Renal cortical epithelial cell (primary cell): ENCODE measurements at places on chromosomes 3 and 15.

DNA sequence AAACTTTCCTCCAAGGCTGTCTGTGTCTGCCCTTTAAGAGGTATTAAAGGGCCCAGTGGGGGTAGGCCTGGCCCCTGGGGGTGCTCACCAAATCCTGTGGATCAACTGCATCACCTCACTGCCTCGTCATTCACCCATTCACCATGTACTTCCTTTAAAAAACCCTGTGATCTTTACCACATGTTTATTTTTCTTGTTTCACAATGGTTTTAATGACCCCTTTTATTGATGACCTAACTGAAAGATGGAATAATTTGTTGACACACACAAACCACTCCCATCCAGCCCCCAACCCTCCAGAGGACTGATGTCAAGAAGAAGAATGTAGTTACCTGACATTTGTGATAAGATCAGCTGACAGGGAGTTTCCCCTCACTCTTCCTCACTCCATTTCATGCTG, 40.8 kb downstream of the KCNAB1 start:
- DNase-seq = peak; percentile 81

DNA sequence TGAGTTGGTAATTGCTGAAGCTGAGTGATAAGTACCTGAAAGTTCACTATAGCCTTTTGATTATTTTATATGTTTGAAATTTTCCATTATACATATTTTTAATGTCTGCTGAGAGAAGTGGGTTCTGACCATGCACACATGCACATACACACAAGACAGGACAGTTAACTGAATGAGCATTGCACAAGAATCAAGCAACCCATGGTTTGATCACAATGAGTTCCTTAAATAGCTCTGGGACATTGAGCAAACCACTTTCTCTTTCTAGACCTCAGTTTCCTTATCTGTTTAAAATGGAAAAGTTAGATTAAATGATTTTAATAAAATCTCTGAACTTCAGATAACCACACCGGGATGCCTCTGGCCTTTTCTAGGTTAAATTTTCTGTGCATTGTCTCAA, 26.7 kb downstream of the SNTN start:
- DNase-seq = peak; percentile 23

GRCh38 chr15:87573039-87573438, 683.5 kb downstream of the NTRK3 start:
- no peak for DNase-seq

GRCh38 chr3:147655236-147655635, 246.1 kb downstream of the ZIC1 start:
- peak; percentile 4 for DNase-seq

DNA sequence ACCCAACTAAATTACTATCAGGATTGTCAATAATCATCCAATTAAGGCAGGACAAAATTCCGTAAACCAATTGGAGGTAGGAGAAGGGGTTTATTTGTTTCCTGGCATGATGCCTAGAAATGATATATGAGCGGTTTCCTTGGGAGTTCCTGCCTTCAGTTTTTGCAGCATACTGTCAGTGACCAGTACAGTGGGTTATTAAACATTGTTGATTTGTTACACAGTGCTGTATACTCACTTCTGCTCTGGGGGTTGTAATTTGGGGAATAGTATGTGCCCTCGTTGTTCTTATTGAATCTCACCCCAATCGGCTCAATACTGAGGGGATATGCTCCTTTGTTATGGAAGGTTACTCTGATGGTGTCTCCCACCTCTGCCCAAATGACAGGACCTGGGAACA, 22.2 kb downstream of the CP start:
- no peak for DNase-seq

GRCh38 chr3:48194446-48195071, 6.3 kb upstream of the CDC25A start:
- peak; percentile 53 for DNase-seq

GRCh38 chr3:61908382-61908781, 347.0 kb downstream of the PTPRG start:
- DNase-seq = peak; percentile 73

GRCh38 chr15:70376031-70376928, 278.6 kb upstream of the TLE3 start:
- DNase-seq = no peak

GRCh38 chr3:194540274-194540905, 53.6 kb upstream of the ATP13A3 start:
- DNase-seq = no peak

GRCh38 chr3:50862221-50862620, 187.5 kb downstream of the DOCK3 start:
- DNase-seq = no peak

DNA sequence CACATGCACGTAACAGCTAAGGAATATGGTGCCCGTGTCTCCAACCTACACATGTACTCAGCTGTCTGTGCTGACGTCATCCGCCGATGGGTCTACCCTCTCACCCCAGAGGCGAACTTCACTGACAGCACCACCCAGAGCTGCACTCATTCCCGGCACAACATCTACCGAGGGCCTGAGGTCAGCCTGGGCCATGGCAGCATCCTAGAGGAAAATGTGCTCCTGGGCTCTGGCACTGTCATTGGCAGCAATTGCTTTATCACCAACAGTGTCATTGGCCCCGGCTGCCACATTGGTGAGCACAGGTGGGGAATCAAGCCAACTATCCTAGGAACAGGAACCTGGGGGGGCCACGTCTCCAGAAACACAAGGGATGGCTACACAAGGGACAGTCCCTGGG, 5.3 kb downstream of the EIF2B5 start:
- DNase-seq = no peak

DNA sequence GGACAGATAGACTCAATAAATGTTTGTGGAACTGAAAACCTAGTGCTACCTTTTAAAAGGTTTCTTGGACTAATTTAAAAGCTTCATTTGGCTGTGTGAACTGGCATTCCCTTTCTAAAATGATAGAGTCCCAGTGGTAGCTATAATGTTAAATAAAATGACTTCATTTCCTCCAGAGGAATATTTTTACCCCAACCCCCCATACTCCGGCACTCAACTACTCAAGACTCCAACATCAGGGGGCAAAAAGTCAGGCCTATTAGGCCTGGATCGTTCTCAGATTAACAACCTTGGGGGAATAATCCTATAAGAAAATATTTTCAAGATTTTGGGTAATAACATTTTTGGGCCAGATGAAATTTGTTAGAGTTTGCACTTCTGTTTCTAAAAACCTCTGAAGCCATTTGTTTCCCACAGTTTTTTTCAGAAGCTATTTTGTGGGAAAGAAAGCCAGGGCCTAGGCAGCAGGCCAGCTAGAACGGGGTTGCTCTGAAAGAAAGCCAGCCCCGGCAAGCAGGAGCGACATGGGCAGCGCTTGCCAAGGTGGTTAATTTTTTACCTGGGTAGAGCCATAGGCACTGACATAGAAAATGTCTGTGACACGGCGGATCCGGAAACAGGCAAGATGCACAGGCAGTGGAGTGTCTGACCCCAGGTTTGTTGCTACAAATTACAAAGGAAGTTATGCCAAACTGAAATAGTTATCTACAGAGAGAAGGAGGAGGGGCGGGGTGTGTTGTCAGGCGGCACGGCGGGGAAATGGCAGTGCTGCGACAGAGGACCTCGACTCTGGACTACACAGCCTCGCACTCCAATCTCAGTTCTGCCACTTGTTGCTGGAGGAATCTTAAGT, 84.6 kb downstream of the MAGI1 start:
- DNase-seq = peak; percentile 88

DNA sequence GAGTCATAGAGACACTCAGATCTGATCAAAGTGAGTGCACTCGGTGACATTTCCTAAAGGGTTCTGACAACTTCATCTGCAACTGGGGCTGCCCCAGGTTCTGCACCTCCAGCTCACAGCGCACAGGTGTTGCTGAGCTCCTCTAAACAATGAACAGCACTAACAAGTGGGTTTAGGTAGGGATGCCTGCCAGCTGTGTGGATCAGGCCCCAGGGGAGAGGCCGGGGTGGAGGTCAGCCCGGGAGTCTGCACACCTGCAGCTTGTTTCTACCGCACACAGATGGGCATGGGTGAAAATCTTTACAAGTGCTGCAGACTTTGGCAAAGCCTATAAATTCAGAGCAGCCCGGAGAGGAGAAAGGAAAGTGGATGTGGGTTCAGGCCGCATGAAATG, 355 bp downstream of the FBXW12 start:
- no peak for DNase-seq

DNA sequence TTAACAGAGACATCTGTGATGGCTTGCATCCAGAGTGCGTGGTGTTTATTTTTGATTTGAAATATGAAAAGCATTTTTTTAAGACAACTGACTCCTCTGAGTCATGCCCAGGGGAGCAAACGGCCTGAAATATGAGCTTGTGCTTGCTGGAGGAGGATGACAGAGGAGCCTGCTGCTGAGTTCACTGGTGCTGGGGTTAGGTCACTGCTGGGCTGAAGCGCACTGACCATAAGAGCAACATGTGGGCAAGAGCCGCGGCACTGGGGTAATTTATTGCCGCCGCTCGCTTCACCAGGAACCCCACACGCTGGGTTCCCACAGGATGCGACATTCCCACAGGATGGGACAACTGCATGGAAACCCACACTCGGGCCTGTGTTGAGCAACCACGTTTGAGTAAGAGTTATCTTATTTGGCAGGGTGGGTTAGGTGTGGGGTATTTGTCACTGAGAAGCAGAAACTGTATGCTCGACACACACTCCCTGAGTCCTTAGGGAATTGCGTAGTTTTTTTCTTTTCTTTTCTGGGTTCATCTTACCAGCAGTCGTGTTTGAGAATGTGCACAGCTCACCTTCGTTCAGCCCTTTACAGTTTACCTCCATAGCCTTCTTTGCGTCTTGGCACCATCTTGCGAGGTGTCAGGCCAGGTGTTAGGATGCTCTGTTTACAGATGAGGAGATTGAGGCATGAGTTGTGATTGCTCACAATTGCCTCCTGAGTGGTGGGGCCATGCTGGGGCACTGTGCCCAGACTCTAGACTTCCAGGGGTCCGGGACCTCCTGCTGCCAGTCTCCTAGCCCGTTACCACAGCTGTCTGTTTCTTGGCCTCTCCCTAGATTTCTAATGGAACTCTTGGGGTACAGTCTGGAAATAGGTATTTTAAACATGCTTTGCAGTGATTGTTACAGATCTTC, 60.4 kb downstream of the SMAD3 start:
- peak; percentile 76 for DNase-seq

DNA sequence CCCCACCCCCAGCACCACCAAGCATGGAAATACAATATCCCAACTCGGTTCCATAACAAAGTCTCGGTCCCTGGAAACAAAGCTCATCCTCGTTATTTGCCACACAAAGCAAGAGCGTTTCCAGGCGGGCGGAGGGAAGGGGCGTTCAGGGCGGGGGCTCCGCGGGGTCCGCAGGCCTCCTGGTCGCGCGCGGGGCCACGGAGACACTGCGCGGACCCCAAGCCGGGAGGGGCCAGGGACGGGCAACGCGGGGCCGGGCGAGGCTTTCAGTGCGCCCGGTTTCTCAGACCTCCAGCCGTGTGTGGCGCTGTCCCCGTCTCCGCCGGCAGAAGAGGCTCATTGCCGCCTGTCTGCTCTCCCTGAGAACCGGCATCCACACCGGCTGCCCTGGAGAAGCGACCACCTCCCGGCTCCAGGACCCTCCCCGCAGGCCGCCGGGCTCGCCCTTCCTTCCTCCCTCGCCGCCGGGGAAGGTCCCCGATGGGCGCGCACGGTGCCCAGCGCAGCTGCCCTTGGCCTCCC, 329.0 kb downstream of the OCA2 start:
- no peak for DNase-seq

DNA sequence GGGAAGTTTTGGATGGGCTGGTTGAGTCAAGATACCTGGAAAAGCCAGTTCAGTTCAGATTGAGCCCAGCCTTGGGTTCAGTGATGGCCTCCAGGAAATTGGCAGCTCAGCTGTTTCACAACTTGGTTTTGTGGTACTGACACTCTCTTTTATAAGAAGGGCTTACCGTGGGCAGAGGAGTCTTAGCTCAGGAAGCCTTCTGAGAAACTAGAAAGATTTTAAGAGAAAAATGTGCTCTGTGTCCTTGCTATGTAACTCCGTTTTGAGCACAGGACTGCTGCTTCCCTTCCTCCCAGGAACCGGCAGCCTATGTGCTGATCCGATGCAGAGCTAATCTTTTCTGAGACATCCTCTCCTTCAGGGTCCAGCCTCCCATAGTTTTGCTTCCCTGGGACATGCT, 46.6 kb upstream of the RASGRP1 start:
- no peak for DNase-seq

GRCh38 chr3:188455748-188456147, 301.8 kb downstream of the LPP start:
- no peak for DNase-seq

DNA sequence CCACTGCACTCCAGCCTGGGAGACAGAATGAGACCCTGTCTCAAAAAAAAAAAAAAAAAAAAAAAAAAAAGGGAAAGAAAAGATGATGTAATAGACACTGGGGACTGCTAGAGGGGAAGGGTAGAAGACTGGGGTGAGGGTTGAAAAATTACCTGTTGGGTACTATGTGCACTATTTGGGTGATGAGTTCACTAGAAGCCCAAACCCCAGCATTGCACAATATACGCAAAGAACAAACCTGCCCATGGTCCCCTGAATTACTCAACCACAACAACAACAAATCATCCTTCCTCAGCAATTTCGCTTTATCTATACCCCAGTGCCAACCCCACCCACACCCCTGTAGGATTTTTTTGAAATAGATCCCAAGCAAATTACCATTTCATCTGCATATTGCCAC, 13.5 kb downstream of the NIPA1 start:
- no peak for DNase-seq
